Glomerular endothelial cell (primary cell): ENCODE measurements at places on chromosomes 12 and 14. TPM values are rescaled to one million over a fixed set of nuclear protein-coding genes. Genes with fewer than 3 reads are reported as not detected.

Gene IFNG-AS1
- total RNA-seq: not detected in 2 replicates

Gene ANKRD33
- total RNA-seq: 1.2 and 3.2 TPM in 2 replicates

Gene TBK1
- total RNA-seq: 22.3 and 35.2 TPM in 2 replicates

Gene KLHL33
- total RNA-seq: not detected in 2 replicates

Gene AQP6
- total RNA-seq: not detected in 2 replicates
